ENCODE measurements at places on chromosomes 3 and 15. TPM values are rescaled to one million over a fixed set of nuclear protein-coding genes. Genes with fewer than 3 reads are reported as not detected.
A peak's percentile ranks its signal among the peaks of the same experiment; 100 is the strongest.

- DNase-seq, result no peak
These were observed 18.2 kb downstream of the TRIM71 start for GRCh38 chr3:32835961-32836360.

- peak; percentile 38 for DNase-seq
These were observed 74.6 kb downstream of the ZBTB20 start for GRCh38 chr3:115072265-115073021.

DNA sequence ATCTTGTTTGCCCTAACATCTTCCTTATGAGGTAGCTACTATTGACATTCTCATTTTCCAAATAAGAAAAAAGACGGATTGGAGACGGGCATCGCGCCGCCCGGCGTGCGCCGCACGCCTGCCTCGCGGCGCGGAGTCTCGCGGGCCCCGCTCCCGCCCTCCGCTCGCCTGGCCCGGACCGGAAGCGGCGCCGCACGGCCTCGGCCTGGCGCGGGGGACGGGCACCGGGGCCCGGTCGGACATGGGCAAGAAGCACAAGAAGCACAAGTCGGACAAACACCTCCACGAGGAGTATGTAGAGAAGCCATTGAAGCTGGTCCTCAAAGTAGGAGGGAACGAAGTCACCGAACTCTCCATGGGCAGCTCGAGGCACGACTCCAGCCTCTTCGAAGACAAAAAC is 112.0 kb downstream of the IL12A start:
- DNase-seq, result no peak

GRCh38 chr3:184361932-184362667 is 590 bp downstream of the POLR2H start:
- peak; percentile 68 for DNase-seq

DNA sequence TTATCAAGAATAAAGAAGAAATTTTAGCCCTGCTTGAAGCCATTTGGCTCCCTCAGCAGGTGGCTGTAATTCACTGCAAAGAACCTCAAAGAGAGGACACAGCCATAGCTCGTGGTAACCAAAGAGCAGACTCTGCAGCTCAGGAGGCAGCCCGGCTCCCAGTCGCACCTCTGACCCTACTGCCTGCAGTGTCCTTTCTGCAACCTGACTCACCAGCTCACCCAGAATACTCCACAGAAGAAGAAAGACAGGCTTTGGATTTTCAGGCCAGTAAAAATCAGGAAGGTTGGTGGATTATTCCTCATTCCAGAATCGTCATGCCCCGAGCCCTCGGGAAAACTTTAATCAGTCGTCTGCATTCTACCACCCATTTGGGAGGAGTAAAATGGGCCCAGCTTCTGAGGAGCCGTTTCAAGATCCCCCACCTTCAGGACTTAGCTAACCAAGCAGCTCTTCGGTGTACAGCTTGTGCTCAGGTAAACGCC is 38.6 kb downstream of the ZBTB11 start:
- peak; percentile 21 for DNase-seq

DNA sequence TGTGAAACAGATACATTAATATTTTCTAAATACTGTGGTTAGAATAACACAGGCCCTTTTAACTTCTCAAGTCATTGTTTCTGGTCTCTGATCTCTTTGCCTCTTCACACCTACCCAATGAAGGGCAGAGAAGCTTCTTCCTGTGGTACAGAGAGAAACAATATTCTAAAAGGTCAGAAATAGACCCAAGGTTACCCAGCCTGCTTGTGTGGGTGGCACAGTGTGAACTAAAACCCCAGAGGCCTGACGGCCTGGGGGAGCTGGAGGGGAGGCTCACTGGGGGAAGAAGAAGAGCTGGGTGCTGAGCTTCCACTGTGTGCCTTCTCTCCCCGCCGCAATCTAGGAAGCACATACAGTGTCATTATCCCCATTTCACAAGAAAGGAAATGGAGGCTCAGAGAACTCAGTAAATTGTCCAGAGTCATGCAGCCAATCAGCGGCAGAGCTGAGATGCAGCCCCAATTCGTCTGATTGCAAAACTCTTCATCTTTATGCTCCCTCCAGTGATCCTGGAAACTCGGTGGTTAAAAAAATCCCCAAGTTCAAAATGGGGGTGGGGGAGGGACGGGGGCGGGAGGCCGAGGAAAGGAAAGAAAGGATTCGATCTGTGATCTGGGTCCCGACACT is 64.1 kb upstream of the HEG1 start:
- no peak for DNase-seq

- no peak for DNase-seq
These were observed 19.9 kb downstream of the SLC6A6 start for GRCh38 chr3:14422016-14422963.

DNA sequence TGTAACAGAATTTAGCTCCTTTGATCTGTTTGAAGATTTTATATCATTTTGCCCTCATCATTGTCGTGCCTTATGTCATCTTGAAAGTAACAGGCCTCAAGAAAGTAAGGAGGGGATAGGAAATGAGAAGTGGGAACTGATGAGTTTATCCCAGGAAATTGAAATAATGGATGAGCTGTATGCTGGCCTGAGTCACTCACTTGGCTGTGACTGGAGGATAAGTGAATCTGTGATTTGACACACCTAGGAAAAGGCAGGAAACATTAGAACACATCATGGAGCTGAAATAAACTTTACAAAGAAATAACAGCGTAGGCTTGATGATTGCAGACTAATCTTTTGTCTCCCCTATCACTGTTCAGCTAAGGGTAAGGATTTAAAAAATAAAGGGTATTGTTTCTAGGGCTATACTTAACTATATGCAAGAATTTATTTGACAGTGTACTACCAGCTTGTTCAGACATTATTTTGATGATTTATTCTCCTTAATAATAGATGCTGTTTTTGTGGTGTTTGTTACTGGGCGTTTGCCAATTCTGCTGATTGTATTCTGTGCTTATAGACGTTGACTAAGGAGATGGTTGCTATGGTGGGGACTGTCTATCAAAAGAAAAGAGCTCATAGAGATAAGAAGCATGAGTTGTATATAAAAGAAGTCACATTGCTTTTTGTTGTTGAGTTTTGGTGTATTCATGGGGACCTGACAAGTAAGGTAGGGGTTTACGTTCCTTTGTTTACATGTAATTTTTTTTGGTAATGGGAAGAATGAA is 105.6 kb upstream of the ROPN1 start:
- peak; percentile 38 for DNase-seq

DNA sequence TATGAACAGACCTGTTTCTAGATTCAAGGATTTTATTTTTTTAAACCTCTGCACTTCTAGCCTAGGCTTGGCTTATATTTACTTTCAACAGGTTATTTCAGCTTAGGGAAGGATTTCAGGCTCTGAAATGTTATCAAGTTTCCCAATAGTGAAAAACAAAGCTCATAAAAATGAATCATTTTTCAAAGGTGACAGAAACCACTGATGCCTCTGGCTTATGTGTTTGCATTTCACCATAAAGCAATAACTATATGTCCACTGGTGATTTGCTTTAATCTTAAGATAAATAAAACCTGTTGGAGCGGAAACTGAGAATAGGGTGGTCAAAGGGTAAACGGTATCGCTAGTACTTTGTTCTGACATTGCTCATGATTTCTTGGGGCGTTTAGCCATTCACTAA is 141.2 kb upstream of the LRIG1 start:
- DNase-seq, result peak; percentile 35

DNA sequence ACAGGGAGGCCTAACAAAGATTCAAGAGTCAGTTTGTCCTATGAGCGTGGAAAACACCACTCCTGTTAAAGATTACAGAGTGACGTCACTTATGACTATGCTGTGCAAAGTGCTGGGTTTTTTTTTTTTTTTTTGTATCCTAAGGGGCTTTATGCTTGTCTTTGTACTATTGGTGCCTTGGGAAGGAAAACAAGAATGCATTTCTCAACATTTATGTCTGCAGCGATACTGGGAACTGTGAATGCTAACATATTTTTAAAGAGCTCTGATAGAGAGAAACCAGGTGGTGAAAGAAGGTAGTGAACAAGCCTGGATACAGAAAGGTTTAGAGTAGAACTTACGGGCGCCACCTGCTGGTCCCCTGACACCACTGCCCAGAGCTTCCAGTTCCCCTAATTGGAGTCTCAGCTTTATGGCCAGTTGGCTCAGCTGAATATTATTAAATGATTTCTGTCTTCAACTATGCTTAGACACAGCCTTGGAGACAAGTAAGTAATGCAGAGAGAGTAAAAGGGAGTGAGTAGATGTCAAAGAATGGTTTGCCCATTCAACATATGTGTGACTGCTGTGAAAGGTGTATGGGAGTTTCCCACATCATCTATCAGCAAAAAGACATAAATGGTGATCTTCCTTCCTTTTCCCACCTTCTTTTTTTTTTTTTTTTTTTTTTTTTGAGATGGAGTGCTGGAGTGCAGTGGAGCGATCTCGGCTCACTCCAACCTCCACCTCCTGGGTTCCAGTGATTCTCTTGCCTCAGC is 807.9 kb upstream of the CFAP20DC start:
- peak; percentile 86 for DNase-seq

- DNase-seq, result peak; percentile 41
These were observed 453.1 kb downstream of the GBE1 start for GRCh38 chr3:81308306-81308705.

DNA sequence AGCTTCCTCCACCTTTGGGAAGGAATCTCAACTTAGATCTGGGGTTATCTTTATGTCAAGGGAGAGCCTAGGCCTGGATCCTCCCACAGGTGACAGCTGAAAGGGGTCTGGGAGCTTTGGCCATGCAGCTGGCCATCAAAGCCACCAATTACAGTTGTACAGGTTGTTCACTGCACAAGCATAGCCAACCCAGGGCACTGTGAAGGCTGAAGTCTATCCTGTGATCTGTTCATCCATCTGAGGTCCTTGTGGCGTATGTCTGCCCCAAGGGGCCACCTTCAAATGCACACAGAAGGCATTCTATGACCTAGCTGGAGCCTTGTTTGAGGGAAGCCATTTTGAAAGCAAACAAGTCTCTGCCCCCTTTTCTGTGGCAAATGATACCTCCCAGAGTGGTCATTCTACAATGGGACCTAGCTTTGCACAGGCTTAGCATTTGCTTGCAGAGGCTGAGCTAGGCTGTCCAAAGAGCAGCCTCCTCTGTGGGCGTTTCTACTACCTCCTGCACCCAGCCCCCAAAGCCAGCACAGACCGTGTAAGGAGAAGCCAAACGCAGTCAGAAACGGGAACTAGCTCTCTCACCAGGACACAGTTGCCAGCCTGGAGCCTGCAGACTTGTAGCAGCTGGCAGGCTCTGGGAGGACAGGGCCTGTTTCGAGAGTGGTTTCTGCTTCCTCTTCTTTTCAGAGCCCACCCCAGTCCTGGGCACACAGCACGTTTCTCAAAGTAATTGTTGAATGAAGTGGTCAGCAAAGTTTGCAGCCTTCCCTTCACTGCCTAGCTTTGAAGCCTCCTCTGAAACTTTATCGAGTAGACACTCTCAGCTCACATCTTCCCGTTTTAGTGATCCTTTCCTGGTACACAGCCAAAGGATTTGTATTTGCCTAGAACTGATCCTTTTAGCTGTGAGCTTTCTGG is 157.3 kb upstream of the SMAD3 start:
- no peak for DNase-seq

DNA sequence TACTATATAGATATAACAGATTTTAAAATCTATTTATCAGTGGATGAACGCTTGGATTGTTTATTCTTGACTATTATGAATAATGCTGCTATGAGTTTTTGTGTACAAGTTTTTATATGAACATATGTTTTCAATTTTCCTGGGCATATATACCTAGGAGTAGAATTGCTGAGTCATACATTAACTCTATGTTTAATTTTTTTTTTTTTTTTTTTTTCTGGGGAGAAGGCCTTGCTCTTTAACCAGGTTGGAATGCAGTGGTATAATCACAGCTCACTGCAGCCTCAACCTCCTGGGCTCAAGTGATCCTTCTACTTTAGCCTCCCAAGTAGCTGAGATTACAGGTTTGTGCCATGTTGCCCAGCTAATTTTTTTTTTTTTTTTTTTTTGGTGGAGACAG is 9.1 kb downstream of the CIDEC start:
- DNase-seq, result peak; percentile 65

DNA sequence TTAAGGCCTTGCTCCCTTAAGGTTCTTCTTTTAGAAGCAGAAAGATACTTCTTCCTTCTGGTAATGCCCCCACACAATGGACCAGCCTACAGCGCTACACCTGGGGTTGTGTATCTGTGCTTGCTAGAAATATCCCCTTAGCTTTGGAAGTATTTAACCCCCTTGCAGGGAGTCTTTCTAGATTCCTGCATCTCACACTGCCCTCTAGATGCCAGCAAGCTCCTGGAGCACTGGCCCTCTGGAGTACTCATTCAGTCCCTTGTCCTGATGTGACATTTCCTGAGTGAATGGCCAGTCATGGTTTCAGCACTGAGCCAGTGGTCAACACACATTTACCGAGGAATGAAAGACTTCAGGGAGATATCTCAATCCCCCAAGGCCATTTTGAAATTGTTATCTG is 30.4 kb upstream of the RBP2 start:
- DNase-seq, result peak; percentile 30

- DNase-seq, result no peak
These were observed 124.8 kb downstream of the ATP10A start for GRCh38 chr15:25738171-25738965.

DNA sequence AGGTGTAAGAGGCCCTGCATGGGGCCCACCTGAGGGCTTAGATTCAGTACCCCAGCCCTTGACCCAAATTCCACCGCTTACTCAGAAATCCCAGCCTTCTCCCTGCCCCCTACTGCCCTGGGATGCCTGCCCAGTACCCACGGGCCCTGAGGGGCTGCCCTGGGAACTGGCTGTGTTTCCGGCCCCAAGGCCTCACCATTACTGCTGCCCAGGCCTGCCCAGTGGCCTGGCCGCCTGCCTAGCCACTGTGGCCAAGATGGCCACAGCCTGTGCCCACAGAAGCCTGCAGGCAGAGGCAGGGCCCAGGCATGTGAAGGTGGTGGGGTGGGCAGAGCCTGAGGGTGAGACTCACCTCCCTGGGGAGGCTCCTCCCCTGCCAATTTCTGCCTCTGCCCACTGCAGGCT is 6.1 kb upstream of the PRKCD start:
- DNase-seq, result peak; percentile 84

- DNase-seq, result no peak
These were observed 62.4 kb upstream of the POLG start for GRCh38 chr15:89396723-89397652.

DNA sequence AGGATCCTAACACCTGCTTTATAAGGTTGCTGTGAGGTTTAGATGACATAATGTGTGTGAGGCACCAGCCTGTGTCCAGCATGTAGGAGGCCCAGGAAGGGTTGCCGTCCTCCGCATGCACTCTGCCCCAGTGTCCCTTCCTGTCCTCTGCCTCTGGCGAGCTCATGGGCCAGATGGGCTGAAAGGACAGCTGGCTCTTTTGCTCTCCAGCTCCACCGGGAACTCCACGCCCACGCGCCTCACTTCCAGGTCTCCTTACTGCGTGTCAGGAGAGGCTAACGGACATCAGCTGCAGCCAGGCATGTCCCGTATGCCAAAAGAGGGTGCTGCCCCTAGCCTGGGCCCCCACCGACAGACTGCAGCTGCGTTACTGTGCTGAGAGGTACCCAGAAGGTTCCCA is 12.2 kb downstream of the MUC20 start:
- DNase-seq, result no peak

- peak; percentile 28 for DNase-seq
These were observed 284.8 kb downstream of the OTOL1 start for GRCh38 chr3:161781381-161781780.

Gene MCTP2
- total RNA-seq, result 6.2 TPM

Gene LMOD3
- total RNA-seq, result not detected

Gene BHLHE40
- total RNA-seq, result 255 TPM

Gene GOLGA6L9
- 8.1 TPM for total RNA-seq

Gene EAF1
- 28.6 TPM for total RNA-seq

Gene PIF1
- 43.5 TPM for total RNA-seq

Gene CCDC32
- 19.9 TPM for total RNA-seq

Data from PC-3 (cell line).